NCI-H2171 treated with DMSO at 0.1 percent for 48 hours (cell line): ENCODE measurements at places on chromosomes 7 and 10.

GRCh38 chr10:97365761-97366351, 31.3 kb upstream of the FRAT2 start:
- no peak for DNase-seq

GRCh38 chr10:117545141-117546019, 2.8 kb downstream of the EMX2 start:
- no peak for DNase-seq

- no peak for DNase-seq
Measured at GRCh38 chr10:122258136-122259074, 12.7 kb upstream of the BTBD16 start.

DNA sequence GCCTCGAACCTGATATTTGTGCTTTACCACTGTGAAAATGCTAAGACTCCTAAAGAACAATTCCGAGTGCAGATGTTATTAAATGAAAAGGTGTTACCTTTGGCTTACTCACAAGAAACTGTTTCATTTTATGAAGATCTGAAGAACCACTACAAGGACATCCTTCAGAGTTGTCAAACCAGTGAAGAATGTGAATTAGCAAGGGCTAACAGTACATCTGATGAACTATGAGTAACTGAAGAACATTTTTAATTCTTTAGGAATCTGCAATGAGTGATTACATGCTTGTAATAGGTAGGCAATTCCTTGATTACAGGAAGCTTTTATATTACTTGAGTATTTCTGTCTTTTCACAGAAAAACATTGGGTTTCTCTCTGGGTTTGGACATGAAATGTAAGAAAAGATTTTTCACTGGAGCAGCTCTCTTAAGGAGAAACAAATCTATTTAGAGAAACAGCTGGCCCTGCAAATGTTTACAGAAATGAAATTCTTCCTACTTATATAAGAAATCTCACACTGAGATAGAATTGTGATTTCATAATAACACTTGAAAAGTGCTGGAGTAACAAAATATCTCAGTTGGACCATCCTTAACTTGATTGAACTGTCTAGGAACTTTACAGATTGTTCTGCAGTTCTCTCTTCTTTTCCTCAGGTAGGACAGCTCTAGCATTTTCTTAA, 47.7 kb downstream of the MINPP1 start:
- no peak for DNase-seq

DNA sequence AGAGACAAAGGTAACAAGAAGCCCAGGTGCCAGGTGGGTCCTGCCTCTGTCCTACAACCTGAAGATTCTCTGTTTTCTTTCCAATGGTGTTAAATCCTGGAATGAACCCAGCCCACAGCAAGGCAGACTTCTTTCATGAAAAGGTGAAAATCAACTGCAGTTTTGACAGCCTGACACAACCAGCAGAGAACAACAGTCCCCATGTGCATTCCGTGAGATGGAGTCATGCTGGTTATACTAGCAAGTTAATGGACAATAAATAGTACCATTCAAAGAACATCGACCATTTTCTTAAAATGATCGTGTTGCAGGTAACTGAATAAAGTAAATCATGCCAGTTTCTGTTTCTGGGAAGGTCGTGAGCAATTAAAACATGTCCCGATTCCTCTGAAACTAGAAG, 131.5 kb downstream of the SFMBT2 start:
- DNase-seq, result no peak

DNA sequence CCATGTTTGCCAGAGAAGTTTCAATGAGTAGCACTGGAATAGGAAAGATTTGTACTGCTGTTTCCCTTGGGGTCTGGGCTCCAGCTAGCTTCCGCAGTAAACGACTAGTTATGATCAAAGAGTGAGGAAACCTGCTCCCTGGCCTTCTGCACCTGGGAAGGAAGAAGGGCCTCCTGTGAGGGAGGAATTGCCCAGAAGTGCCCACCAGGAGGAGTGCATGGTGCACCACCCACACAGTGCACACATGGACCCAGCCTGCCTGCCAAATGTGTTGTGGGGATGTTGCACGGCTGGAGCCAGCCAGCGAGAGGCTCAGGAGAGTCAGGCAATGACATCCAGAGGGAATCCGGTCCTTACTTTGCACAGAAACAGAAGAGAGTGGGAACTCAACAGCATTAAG, 27.0 kb upstream of the FAM107B start:
- DNase-seq, result no peak

DNA sequence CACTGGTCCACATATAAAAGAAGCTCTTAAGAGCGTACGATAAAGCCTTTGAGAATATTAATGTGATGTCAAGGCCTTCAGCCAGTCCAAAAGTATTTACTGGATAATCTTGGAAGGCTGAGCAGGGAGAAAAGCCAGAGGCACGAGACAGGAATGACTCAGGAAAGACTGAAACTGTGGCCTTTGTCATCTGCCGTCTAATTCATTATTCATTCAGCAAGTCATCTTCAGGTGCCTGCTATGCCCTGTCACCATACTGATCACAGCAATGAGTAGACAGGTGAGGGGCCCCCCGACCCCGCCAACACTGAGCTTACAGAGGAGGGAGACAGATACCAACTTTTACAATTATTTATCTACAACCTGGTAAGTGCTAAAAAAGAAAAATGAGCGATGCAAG, 78.9 kb downstream of the VOPP1 start:
- no peak for DNase-seq

DNA sequence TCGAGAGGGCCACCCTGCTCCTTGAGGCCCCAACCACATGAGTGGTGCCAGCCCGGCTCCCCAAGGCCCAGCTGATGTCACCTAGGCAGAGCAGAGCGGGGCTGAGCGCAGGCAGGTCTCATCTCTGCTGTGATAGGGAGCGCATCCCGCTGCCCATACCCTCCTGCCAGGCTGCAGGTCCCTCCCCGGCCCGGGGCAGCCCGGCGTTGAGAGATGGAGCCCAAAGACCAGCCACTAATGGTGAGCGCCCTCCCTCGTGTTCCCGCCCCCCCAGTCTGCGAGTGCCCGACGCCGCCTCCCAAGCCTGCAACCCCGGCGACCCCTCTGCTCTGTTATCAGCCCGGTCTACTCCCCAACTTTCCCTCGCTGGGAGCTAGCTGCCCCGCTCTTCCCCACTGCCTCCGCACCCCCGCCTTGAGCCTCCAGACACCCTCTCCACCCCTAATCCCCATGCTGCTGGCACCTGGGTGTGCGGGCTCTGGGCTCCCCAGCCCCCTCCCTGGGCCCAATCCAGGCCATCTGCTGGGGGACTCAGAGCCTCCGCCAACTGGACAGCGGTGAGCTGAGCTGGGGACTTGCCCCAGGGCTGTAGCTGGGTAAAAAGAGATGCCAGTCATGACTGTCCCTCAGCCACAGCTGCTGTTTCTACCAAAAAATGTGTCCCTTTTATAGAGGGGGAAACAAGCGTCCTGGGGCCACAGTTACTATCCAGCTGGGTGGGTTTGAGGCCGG, 19.7 kb upstream of the CHST12 start:
- no peak for DNase-seq

GRCh38 chr7:141097430-141097829, 23.6 kb downstream of the TMEM178B start:
- DNase-seq, result no peak

GRCh38 chr7:20545016-20545415, 70.5 kb upstream of the ABCB5 start:
- no peak for DNase-seq

DNA sequence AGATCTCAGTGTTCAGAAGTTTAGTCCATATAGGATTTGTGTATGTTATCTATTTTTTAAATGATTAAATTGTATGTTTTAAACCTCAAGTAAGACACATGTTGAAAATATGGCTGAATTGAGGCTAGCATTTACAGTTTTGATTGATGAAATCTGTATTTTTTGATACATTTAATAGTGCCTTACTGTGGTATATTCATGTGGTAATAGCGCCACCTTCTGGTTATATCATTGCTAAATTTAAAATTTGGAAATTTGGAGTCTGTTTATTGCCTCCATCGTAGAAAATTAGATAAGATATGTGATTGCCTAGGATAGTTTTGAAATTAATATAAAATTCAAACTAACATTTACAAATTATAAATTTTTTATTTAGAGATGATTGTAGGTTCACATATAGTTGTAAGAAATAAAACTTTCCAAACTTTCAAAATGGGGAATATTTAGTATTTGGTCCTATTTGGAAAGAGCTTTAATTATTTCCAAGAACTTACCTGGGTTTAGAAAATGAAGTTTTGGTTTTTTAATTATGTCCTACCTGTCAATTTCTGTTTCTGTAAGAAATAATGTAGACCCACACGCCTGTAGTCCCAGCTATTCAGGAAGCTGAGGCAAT, 19.1 kb upstream of the ARMS2 start:
- DNase-seq, result peak; percentile 45

DNA sequence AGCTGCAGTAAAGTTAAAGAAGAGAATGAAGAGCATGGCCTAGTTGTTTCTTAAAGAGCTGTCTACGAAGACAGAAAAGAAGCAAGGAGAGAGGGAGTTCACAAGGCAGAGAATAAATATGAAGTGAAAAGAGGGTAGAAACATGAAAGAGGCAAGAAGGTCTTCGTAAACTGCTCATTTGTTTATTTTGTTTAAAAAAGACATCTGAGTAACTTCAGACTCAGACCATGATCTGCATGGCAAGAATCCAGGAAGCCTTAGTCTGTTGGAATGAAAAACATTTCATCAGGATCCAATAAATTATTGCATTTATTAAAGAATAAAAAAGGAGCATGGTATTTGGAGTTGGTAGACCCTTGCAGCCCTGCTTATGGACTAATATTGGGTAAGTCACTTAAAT, 151.1 kb downstream of the SEM1 start:
- DNase-seq, result no peak

GRCh38 chr7:1043552-1044188, 676 bp upstream of the GPR146 start:
- no peak for DNase-seq

DNA sequence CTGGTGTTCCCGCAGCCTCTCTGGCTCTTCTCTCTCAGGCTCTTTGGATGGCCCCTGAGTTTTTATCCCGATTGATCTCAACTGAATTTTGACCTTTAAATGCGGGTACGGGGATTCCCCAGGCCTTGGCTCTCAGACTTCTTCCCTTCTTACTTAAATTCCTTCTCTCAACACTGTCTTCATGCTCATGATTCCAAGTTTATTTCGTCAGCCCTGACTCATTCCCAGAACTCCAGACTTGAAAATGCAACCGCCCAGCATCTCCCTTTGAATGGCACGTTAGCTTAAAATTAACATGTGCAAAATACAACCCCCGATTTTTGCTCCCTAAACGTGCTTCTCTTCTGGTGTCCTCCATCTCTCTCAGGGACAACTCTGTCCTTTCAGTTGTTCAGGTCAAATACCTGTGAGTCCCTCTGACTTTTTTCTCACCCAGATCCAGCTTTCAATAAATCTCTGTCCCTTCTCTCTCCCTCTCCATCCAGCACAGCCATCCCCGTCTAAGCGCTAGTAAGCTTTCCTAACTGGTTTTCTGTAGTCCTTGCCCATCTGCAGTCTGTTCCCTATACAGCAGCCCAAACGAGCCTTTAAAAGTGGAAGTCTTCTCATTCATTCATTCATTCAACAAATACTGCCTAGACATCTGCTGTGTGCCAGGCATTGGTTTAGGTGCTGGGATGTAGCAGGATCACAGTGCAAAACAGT, 7.1 kb downstream of the HECW1 start:
- DNase-seq, result no peak

GRCh38 chr10:8044908-8045725, 9.4 kb upstream of the GATA3 start:
- no peak for DNase-seq

DNA sequence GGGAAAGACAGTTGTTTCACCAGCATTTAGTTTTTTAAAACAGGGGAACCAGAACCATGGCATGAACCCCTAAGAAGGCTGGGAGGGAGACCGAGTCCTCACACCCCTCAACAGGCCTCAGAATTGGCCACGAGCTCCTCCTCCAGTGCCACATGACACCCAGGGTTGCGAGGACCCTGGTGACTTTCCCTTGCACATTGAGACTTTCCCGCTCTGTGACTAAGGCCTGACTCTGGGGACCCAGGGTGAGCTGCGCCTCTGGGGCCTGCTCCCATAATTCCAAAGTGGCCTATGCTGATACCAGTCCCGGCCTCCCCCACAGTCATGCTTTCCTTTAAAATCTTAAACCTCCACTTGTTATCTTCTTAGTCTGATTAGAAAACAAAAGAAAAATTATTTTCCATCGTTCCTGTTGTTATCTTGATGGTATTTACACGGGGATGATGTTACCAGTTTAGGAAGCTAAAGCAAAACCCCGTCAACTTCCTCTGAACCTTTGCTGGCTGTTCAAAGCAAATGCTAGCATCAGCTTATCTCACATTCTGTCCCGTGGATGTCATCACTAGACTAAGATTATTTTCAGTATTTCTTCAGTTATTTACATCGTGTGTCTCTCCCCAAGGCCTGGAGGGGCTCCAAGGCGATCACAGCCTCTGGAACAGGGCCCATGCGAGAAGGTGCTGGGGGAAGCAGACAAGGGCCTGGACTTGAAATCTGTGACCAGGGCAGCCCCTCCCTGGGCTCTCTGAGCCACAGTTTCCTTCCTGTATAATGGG, 42.1 kb downstream of the FAM53B start:
- DNase-seq, result no peak

GRCh38 chr7:11394438-11394837, 420.8 kb downstream of the PHF14 start:
- no peak for DNase-seq

- DNase-seq, result no peak
Measured at GRCh38 chr10:113030453-113030852, 80.4 kb downstream of the TCF7L2 start.

- peak; percentile 47 for DNase-seq
Measured at GRCh38 chr10:110207805-110208613, 604 bp downstream of the MXI1 start.

GRCh38 chr10:335151-335800, 200.0 kb downstream of the ZMYND11 start:
- DNase-seq, result no peak

GRCh38 chr7:7554021-7554432, 12.7 kb upstream of the MIOS start:
- peak; percentile 47 for DNase-seq

DNA sequence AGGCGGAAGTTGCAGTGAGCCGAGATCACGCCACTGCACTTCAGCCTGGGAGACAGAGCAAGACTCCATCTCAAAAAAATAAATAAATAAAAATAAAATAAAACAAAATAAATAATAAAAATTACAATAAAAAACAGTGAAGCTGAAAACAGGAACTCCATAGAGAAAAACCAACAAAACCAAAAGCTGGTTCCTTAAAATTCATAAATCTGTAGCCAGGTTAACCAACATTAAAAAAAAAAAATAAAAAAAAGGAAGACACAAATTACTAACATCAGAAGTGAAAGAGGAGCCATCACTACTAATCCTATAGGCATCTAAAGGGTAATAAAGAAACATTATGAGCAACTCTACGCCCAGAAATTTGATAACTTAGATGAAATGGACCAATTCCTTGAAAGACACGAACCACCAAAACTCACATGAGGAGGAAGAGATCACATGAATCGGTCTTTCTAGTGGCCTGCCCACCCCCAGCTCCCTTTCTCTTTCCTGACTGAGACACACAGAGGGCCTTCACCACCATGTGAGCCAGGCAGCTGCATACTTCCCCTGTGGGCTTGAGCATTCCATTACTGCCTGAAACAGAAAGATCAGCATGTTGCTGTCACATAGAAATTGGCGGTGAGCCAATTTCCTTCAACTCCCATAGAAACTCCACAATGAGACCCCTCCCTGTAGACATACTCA, 208.7 kb downstream of the MAD1L1 start:
- no peak for DNase-seq
